K562 (cell line): ENCODE measurements at places on chromosomes 16 and 17. TPM values are rescaled to one million over a fixed set of nuclear protein-coding genes. Genes with fewer than 3 reads are reported as not detected.

- H3K4me3 ChIP-seq: peak overlapping the region; percentile 93
- H3K4me1 ChIP-seq: peaks cover 22% of the 10 kb centered on the region
- DNase-seq: no peak
- H3K27ac ChIP-seq: peak overlapping the region; percentile 75
- no peaks in the 10 kb centered on the region for H3K27me3 ChIP-seq
These were observed 1.1 kb downstream of the GPS2 start for GRCh38 chr17:7313890-7314718.

- peaks cover 5% of the 10 kb centered on the region for H3K4me1 ChIP-seq
- H3K36me3 ChIP-seq: no peaks in the 10 kb centered on the region
- no peak for DNase-seq
- H3K27me3 ChIP-seq: peaks cover 38% of the 10 kb centered on the region
These were observed 8.1 kb downstream of the GPRC5B start for GRCh38 chr16:19876501-19877059.

CD300E gene
- total RNA-seq: not detected in 2 replicates

DNA sequence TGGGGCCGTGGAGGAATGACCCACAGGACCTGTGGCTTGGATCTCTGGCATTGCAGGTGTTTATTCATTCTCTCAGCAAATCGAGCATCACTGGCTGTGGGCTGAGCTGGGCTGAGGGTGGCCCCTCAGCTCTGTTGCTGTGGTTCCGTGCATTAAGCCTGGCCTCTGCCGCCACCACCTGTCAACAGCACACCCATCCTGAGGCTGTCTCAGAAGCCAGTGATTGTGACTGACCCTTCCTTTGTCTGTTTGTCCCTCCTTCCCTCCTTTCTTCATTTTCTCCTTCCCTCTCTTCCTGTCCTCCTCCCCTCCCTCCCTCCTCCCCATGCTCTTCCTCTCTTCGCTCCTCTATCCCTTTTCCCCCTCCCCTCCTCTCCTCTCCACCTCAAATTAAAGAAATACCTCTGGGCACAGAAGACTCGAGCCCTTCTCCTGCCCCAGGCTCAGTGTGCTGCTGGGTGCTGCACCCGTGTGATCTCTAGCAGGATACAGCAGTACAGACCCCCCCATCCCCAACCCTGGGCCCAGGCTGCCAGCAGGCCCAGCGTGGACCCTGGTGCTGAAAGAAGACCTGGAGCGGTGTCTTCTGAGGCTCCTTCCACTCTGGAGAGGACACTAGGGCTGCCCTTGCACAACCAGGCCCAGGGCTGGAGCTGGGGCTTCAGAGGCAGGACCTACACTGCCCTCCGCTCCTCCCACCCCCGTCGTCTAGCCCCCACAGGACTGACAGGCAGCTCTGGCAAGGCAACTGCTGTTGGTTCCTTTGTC lies 75.9 kb downstream of the PLD6 start:
- H3K4me3 ChIP-seq: no peak overlapping the region
- no peaks in the 10 kb centered on the region for H3K27me3 ChIP-seq
- DNase-seq: no peak
- 0 out of 3 replicates have a peak, but pooled peaks cover 8% of the 10 kb centered on the region for H3K36me3 ChIP-seq
- no peak overlapping the region for H3K27ac ChIP-seq

TERB1 gene
- total RNA-seq: not detected in 2 replicates

GRCh38 chr16:27361987-27362386 lies 40.0 kb upstream of the IL21R start:
- no peak overlapping the region for H3K4me3 ChIP-seq
- H3K4me1 ChIP-seq: peaks cover 1% of the 10 kb centered on the region; the same call in 1 of the 2 replicates
- no peak overlapping the region for H3K27ac ChIP-seq
- no peaks in the 10 kb centered on the region for H3K36me3 ChIP-seq
- H3K27me3 ChIP-seq: peaks cover 10% of the 10 kb centered on the region
